AG08395 (cell line): ENCODE measurements at places on chromosomes 1 and 21.

DNA sequence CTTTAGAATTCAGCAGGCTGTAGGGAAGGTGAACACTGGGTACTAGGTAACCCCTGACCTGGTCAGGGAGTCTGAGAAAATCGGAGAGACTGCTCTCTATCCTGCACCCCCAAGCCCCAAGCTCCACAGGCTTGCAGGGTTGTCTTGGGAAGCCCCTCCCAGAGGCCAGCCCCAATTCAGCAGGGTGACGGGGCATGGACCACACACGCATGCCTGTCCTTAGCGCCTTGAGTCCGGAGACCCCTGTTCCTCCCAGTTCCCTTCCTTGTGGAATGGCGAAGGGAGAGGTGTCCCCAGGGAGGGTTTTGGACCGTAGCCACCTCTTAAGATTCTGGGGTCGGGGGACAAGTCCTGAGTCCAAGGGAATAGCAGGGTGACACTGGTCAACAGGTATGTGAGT, 116.1 kb downstream of the HLCS start:
- DNase-seq, result no peak

GRCh38 chr1:199546323-199546722, 481.2 kb upstream of the NR5A2 start:
- no peak for DNase-seq

DNA sequence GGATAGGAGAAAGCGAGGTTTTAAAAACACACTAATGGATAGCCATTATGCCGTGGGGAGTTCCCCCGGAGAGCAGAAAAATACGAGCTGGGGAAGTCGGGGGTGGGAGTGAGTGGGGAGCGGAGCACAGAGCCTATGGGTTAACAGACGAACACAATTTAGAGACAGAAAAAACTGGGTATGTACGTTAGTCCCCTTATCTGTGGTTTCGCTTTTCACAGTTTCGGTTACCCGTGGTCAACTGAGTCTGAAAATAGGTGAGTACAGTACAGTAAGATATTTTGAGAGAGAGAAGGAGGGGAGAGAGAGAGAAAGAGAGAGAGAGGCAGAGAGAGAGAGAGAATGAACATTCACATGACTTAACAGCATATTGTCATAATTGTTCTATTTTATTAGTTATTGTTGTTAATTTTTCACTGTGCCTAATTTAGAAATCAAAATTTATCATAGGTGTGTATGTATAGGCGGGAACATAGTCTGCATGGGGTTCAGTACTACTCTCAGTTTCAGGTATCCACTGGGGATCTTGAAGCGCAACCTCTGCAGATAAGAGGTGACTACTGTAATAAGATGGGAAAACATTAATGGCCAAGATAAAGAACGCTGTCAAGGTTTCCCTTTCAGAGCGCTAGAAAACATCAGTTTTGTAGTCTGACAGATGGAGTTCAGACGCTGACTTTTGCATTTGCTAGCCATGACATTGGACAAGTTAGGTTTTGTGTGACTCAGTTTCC, 125.6 kb upstream of the LMO4 start:
- DNase-seq, result no peak

- no peak for DNase-seq
These were observed 52.2 kb upstream of the GRHL3 start for GRCh38 chr1:24266998-24267397.

GRCh38 chr21:15823486-15824150, 93.8 kb downstream of the USP25 start:
- no peak for DNase-seq

DNA sequence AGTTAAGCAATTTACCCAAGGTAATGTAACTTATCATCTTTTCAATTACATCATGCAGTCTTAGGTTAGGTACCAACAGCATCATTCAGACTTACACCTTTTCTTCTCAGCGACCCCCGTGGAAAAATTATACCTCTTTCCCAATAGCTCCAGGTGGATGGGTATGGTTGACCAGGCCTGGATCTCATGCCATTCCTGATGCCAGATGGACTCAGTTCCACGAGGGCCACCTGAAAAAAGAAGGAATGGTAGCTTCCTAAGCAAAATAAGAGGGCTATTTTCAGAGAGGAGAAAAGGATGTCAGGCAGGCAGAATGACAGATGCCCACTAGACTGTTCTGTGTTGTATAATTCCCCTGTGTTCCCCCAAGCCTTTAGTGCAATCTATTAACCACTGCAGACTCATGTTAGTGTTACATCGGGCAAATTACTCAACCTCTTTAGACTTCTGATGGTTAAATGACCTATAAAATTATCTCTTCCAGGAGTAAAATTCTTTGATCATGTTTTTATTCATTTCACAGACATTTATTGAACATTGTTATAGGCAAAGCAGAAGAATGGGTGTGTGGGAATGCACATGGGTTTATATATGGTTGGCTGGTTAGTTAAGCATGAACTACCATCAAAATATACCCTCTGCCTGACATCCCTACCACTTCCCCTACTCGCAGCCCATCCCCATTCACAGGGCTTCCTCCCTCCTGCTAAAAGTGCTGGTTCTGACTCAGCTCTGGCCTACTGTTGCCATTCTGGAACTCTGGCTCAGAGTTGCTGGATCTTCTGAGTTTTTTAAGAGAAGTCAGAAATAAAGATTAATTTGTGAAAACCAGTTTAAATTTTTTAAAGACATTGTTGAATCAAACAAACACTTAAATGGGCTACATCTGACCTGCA, 10.6 kb upstream of the MYSM1 start:
- DNase-seq, result no peak

DNA sequence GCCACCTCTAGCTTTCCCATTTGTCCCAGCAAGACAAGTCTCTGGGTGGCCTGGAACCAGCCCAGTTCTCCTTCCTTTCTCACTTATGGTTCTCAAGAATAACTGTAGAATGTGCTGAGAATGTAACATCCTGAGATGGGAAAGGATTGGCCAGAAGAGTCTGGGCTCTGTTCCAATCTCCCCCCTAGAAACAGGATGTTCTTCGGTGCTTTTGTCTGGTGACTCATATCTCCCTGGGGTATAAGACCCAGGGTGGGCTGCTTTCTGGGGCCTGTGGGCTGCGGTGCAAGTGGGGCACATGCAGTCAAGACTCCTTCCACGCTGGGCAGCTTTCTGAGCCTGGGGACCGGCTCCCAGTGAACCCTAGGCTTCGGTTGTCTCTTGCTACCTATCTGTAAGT, 251.2 kb upstream of the POU3F1 start:
- DNase-seq, result no peak

DNA sequence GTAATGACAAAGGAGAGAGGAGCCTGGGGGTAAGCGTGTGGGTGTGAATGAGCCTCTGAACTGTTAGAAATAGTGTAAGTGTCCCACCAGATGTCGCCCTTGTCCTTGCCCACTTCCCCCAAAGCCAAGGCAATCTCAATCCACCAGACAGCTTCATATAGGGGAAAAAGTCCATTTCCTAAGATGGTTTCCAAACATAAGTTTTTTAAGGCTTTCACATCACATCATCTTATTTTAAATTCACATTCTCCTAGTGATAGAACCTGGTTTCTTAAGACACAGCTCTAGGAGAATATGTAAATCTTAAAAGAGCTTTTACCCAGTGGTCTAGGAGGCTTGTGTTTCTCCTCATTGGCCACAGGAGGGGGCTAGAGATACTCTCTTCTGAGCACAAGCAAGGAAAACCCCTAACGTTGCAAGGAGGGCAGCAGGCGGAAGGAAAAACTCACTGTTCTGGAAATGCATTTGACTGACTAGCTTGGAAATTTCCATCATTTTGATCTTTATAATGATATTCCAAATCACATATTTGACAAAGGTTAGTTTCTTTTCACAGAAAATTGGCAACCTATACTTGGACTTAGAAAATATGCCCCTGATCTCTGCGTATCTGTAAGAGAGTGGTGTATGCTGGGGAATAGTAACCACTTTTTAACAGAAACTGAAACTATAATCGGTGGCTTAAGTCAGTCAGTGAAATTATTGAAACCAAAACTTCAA, 51.9 kb upstream of the LPAR3 start:
- DNase-seq, result peak; percentile 76

- peak; percentile 82 for DNase-seq
These were observed 133.4 kb downstream of the DMRTB1 start for GRCh38 chr1:53592521-53592982.

- no peak for DNase-seq
These were observed 17.8 kb upstream of the MAST2 start for GRCh38 chr1:45785583-45785982.

DNA sequence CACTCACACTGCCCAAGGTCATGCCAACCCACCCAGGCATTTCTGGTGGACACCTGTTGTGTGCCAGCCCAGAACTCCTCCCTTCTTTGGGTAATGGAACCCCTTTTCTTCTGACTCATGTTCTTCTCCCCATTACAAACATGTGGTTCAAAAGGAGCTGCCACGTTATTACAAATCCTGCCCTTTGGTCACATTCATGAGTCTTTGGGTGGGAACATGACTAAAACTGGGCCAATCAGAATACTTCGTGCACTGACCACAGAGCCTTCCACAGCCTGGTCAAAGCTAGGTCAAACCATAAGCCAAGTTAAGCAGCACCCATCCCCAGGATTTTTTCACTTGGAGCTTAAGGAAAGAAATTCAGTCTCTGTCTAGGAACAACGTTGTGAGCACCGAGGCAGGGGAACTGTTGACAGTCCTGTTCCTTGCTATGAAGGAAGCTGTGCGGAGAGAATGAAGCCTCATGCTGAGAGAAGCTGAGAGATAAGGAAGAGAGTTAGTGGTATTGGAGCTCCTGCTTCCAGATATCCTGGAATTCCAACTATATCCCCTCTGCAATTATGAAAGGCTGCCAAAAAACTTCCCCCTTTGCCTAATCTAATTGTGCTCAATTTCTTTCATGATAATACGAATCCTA, 46.8 kb upstream of the DIPK1A start:
- peak; percentile 10 for DNase-seq

GRCh38 chr1:42747125-42747524, 7.1 kb upstream of the CLDN19 start:
- no peak for DNase-seq

GRCh38 chr1:24508911-24509310, 6.3 kb downstream of the RCAN3 start:
- DNase-seq, result no peak

DNA sequence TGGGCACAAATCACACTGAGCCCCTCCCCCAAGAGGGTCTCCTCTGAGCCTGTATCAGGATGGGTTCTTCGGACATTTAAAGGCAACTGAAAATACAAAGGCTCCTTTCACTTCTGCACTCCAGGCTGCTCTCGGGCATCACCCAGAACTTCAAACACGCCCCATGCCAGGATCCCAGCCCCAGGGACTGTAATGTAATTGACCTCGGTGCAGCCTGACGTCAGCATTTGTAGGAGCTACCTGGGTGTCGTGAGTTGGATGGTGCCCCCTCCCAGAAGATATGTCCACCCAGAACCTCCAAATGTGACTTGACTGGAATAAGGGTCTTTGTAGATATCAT, 95.2 kb downstream of the PSMG1 start:
- no peak for DNase-seq

DNA sequence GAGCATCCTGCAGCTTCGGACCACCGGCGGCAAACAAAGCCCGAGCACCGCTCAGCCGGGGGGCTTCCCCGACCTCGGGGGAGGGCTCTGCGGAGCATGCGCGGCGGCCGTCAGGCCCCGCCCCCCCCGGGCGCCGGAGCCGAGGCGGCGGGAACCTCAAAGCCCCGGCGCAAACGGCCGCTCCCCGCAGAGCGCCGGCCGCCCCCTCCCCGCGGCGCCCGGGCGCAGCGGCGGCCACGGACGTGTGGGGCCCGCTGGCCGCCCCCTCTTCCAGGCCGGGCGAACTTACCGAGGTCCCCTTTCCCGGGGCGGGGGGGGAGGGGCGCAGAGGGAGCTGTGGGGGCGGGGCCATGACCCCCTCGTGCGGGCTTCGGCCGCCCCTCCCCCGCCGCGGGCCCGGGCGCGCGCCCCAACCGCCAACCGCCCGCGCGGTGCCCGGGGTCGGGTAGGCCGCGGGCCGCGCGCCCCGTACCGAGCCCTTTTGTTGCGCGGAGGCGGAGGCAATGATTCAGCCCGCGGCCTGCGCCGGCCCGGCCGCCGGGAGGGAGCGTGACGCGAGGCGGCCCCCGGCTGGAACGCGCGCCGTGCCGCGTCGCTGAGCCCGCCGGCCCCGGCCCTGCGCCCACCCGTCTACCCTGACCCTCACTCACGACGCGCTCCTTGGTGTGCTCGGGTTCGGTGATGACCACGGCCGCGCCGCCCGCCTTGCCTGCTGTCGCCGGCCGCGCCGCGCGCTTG, 1.7 kb downstream of the RCC2 start:
- peak; percentile 92 for DNase-seq

DNA sequence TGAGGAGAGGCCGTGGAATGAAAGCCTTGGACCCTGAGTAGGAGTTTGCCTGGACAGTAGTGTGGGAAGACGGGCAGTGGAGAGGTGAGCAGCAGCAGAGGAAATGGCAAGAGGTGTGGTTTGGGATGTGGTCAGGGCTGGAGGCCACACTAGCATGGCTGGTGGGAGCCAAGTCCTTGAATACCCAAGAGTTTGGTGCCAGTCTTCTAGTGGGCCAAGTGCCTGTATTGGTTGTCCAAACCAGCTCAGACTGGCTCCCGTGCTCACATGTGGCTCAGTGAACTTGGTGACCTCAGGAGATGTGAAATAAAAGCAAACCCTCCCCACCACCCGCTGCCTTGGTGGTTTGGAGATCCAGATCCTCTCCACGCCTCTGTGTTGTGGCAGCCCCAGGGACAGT, 2.4 kb downstream of the GUCA2A start:
- no peak for DNase-seq

GRCh38 chr1:33725037-33725436, 138.8 kb upstream of the HMGB4 start:
- DNase-seq, result no peak

GRCh38 chr1:11736746-11737639, 1.1 kb downstream of the AGTRAP start:
- DNase-seq, result peak; percentile 72
